ENCODE measurements at places on chromosomes 13 and 19.

GRCh38 chr13:30805132-30805537, 69.8 kb downstream of the ALOX5AP start:
- no peak for DNase-seq

DNA sequence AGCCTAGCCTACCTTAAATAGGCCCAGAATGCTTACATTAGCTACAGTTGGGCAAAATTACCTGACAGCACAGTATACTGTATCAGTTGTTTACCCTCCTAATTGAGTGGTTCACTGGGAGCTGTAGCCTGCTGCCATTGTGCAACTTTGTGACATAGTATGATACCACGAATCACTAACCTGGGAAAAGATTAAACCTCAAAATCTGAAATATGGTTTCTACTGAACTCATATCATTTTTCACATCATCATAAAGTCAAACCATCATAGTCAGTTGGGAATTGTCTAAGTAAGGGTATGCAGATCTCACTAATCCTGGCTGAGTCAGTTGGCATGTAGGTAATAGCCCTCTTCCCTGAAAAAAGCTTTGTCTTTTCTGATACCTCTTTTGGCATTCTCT, 9.2 kb downstream of the PAN3 start:
- DNase-seq: no peak

DNA sequence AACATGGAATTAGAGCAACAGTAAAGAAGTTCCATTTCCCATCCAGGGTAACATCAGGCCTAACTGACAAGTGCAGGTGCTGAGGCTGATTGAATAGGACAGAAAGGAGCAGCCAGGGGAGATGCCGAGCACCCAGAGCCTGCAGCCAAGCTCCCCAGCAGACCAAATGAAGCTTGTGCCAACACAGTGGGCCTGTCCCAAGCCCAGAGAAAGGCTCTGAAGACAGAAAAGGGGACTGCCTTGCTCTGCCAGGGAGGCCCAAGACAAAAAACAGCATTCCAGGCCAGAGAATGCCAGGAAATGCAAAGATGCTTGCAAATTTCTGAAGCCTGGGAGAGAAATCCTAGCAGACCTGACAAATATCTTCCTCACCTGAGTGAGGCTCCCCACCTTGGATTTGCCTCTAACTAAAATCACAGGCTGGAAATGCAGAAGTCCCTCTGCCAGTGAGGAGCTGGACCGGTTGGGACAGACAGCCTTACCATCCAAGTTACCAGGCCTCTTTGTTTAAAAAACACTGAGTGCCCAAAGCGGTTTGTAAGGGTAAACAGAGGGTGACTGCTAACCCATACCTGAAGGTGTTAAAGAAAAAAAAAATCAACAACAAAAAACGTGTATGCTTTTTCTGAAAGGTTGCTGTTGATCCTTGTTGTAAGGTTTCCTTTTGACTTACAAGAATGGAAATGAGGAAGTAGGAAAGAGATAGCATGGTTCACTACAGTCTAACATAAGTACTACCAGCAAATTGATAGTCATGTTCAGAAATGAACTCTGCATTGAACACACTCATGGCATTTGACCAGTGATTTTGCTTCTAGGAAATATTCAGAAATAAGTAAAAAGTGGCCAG, 11.8 kb upstream of the HMGB1 start:
- no peak for DNase-seq

GRCh38 chr19:10517361-10517759, at the start of gene S1PR5:
S1PR5 (minus strand) TSS chr19:10517447; CDS start chr19:10515011, 2,436 bp downstream.
- no peak for DNase-seq

DNA sequence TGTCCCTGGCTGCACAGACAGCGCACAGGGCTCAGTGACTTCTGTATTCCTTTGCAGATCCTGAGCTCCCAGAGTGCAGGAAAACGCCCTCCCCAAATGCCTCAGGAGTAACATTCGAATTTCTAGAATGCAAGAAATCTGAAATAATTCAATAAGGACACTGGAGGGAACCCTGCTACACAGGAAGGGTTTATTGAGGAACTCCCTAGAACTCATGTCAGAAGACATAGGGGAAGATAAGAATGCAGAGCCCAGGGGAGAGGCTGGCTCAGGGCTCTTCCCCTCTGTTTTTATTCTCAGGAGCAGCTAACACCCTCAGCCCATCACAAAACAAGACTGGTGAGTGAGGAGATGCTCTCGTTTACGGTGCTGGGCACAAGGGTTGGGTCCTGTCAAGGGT, 6.8 kb downstream of the LILRA1 start:
- DNase-seq: no peak

GRCh38 chr19:13097033-13097462, 5.6 kb downstream of the LYL1 start:
- no peak for DNase-seq

GRCh38 chr19:8366961-8367326, 3.0 kb downstream of the ANGPTL4 start:
- no peak for DNase-seq

GRCh38 chr13:42396901-42397655, 125.1 kb downstream of the AKAP11 start:
- DNase-seq: no peak

DNA sequence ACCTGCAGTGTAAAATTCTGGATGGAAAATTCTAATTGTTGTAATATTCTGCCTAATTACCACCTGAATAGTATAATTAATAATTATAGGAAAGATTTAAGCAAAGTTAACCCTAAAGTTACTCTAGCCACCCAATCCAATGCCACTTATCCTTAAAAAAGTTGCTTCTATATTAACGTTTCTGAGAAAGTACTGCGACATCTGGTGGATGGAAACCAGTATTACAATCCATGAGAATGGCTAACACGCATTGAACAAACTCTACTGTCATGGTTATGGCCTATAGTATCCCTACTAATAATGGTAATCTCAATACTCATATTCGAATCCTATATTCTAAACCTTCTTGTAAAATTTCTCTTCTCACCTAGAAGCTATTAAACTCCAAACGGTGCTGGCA, 1551.8 kb downstream of the SLITRK1 start:
- DNase-seq: no peak

DNA sequence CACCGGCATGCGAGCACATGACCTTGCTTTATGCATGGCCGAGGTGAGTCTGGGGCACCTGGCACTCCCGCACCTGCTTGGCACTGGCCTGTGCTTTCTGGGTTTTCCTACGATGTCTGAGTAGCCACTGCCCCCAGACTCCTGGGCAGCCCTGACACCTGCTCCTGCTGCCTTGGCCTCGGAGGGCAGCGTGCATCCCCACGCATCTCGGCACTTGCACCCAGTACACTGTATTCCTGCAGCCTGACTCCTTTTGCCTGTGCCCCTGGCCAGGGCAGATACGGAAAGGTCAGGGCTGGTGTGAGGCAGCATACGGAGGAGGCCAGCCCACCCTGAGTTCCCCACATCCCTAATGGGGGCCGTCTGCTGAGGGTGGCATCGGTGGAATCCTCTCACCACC, 340.6 kb downstream of the TEX29 start:
- DNase-seq: no peak

GRCh38 chr13:29917650-29918049, 67.2 kb upstream of the UBL3 start:
- no peak for DNase-seq

- DNase-seq: no peak
These were observed 25.1 kb downstream of the DOT1L start for GRCh38 chr19:2188708-2189385.

DNA sequence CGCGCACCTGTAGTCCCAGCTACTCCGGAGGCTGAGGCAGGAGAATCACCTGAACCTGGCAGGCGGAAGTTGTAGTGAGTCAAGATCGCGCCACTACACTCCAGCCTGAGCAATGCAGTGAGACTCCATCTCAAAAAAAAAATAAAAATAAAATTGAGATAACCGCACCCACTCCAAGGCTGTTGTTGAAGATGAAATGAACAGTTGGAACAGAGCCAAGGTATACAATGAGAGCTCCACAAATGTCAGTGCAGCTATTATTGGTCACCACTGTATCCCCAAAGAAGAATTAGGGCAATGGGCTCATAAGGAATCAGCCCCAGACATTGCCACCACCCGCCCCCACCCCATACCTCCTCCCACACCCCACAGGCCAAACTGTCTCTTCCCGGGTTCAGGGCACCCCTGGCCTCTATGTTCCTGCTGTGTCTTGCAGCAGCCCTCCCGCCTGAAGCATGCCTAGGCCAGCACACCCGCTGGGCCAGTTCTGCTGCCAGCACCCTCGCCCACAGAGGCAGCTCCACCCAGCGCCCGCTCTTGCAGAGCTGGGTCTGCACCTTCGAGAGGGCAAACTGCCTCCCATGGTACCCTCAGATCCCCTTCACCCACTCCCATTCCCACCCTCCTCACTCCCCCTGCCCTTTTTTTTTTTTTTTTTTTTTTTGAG, 3.5 kb upstream of the S1PR5 start:
- no peak for DNase-seq

- no peak for DNase-seq
These were observed 161.4 kb downstream of the EFNB2 start for GRCh38 chr13:106373989-106374572.

- no peak for DNase-seq
These were observed 730 bp downstream of the SYMPK start for GRCh38 chr19:45862271-45862563.

- no peak for DNase-seq
These were observed 64.8 kb upstream of the KCTD15 start for GRCh38 chr19:33731881-33732280.

GRCh38 chr19:4059891-4060620, 6.6 kb downstream of the ZBTB7A start:
- DNase-seq: no peak

GRCh38 chr13:76980075-76980718, 11.7 kb upstream of the CLN5 start:
- peak; percentile 69 for DNase-seq

DNA sequence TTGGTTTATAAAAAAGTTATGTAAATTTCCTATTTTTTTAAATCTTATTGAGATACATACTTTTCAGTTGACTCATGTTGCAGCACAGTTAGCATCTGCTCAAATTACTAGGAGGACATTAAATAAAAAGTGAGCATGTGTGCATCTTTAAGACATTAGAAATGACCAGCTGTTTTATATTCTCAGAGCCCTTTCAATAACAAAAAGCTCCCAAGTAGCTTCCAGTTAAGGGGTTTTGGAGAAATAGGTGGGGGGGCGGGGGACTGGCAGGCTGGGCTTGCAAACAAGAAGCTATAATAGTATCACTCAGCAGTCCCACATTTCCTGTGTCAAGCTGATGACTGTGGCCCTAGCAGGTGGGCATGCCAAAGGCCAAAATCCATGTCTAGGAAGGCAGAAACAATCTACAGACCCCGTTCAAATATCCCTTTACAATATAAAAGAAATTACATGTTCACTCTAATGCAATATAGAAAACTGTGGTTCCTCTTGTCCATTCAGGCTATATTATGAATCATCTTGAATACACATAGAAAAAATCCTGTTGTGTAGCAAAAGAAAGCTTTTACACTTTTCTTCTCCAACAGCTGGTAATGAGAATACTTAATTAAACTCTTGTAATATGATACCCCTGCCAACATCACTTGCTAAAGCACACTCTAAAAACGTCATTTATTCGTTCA, 1713.2 kb upstream of the SLC10A2 start:
- no peak for DNase-seq

DNA sequence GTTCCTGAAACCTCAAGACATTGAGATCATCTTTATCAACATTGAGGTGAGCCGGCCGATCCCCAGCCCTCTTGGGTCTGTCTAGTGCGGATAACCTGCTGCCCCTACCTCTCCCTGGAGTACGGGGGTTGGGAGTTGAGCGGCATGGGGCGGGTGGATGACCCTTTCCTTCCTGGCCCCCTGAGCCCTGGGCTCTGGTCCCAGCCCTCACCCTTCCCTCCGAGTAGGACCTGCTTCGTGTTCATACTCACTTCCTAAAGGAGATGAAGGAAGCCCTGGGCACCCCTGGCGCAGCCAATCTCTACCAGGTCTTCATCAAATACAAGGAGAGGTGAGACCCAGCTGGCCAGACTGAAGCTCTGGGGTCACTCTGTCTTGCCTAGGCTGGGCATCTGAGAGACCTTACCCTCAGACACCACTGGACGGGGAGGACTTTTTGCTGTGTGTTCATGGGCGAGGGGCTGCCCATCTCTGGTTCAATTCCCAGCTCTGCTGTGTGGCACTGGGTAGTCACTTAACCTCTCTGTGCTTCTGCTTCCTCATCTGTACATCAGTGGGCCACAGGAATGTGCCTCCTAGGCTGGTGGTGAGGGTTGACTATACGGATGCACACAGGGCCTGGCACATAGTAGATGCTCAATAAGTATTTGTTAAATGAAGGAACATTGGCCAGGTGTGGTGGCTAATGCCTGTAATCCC, 52.7 kb downstream of the VAV1 start:
- no peak for DNase-seq

DNA sequence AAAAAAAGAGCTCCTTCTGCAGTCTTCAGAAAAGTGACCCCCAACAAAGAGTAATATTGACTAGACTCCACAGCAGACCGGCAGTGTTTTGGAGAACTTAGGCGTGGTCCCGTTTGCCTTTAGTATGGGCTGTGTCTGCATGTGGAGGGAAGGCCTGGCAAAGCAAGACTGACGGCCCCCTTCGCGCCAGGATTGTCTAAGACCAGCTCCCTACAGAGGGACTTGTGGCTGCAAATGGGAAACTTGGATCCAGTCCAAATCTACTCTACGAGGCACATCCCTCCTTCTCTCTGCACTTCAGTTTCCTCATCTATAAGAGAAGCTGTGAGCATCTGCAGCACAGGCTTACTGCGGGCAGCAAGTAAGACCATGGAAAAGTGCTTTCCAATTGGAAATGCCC, 350.0 kb downstream of the ZNF536 start:
- no peak for DNase-seq

GRCh38 chr19:53012006-53012405, 1.7 kb upstream of the ERVV-1 start:
- no peak for DNase-seq

GRCh38 chr19:55670280-55671053, 4.6 kb upstream of the EPN1 start:
- DNase-seq: no peak

- DNase-seq: no peak
These were observed 121.9 kb upstream of the SOX1 start for GRCh38 chr13:111945086-111945485.

DNA sequence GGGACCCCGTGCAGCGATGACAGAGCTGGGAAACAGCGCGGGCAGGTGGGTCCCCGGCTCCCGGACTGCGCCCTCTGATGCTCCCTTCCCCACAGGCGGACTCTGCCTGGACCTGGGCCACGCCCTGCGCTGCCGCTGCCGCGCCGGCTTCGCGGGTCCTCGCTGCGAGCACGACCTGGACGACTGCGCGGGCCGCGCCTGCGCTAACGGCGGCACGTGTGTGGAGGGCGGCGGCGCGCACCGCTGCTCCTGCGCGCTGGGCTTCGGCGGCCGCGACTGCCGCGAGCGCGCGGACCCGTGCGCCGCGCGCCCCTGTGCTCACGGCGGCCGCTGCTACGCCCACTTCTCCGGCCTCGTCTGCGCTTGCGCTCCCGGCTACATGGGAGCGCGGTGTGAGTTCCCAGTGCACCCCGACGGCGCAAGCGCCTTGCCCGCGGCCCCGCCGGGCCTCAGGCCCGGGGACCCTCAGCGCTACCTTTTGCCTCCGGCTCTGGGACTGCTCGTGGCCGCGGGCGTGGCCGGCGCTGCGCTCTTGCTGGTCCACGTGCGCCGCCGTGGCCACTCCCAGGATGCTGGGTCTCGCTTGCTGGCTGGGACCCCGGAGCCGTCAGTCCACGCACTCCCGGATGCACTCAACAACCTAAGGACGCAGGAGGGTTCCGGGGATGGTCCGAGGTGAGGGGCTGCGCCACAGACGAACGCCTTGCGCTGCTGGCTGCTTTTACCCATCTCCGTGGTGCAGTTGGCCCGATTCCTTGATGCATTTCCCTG, 7.8 kb upstream of the SELENOV start:
- peak; percentile 53 for DNase-seq

Data from stimulated activated CD4-positive, alpha-beta T cell treated with anti-CD3 and anti-CD28 coated beads, Interleukin-12 subunit alpha, Interleukin-12 subunit beta, amount 100 ng/mL, for 24 hours (primary cell).